ENCODE measurements at places on chromosomes 7 and 10. TPM values are rescaled to one million over a fixed set of nuclear protein-coding genes. Genes with fewer than 3 reads are reported as not detected.

Gene HYAL4
- not detected for total RNA-seq

Gene KMT2E
- total RNA-seq, result 62.5 TPM

Gene TEX47
- total RNA-seq, result not detected

Gene GIMAP6
- not detected for total RNA-seq

Gene AKR1C4
- not detected for total RNA-seq

Gene NRAP
- total RNA-seq, result not detected

Gene C10orf62
- total RNA-seq, result not detected

Gene RPEL1
- total RNA-seq, result not detected
